AG09309 (cell line): ENCODE measurements at places on chromosomes 11 and 22.

DNA sequence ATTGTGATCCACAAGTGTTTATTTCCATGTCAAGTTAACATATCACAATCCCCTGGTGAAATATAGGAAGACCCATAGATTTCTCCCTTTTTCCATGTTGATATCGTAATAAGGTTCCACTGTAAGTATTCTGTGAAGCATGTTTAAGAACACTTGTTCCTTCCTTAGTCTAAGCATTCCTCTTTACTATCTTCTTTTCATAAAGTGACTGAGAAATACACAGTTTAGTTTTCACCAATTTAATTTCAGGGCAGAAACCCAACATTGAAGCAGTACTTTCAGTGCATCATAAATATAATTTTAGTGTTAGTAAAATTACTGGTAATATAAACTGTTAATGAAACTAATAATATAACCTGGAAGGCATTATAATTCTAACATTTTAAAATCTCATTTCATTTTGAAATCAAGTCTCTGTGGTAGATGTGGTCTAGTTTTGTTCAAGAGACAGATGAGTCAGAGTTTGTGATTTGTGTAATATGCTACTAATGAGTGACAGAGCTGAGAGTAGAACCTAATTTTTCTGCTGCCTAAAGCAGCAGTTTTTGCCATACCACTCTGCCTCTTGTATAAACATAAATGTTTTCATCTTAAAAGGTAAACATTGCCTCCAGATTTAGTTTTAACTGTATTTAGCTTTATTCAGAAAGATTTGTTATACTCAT lies 79.4 kb downstream of the ATM start:
- DNase-seq = no peak

DNA sequence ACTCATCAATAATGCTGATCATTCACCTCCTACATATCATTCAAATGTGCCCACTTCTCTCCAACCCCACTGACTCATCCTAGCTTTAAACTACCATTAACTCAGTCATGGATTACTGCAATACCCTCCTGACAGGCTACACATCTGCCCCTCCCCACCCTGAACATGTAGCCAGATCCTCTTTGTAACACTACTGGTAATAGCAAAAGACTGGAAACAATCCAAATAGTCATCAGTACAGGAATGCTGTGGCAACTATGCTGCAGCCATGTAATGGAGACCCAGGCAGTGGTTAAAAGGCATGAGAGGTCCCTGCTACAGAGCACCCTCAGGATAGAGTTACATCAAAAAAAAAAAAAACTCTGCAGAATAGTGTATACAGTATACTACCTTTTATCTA lies 16.6 kb downstream of the SLC43A3 start:
- DNase-seq = peak; percentile 57

DNA sequence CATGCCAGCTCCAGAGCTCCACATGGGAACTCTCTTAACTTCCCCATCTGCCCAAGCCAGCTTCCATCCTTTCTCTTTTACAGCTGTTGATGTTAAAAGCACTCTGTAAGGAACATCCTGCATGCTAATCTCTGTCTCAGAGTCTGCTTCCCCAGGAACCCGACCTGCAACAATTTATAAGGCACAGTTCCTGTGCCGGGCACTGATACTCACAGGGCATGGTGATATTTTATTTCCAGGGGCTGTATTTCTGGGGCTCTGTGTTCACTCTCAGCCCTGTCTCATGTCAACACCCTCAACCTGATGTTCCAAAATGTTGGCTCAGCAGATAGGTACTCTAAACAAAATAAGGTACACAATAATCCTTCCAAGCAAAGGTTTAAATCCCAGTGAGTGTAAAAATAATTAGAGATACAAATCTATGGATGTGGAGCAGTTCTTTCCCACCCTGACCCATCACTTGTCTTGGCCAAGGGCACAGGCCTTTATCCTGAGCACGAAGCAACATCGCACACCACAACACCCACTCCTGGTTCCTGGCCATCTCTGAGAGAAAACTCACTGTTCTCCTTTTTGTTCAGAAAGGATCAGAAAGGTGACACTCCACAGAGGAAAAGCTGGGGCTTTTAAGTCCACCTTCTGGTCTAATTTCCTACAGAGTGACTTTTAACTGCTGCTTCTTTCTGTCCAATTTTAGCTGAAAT lies 44.8 kb upstream of the C11orf87 start:
- DNase-seq = no peak

GRCh38 chr11:45105984-45106375 lies 40.5 kb upstream of the PRDM11 start:
- DNase-seq = no peak

DNA sequence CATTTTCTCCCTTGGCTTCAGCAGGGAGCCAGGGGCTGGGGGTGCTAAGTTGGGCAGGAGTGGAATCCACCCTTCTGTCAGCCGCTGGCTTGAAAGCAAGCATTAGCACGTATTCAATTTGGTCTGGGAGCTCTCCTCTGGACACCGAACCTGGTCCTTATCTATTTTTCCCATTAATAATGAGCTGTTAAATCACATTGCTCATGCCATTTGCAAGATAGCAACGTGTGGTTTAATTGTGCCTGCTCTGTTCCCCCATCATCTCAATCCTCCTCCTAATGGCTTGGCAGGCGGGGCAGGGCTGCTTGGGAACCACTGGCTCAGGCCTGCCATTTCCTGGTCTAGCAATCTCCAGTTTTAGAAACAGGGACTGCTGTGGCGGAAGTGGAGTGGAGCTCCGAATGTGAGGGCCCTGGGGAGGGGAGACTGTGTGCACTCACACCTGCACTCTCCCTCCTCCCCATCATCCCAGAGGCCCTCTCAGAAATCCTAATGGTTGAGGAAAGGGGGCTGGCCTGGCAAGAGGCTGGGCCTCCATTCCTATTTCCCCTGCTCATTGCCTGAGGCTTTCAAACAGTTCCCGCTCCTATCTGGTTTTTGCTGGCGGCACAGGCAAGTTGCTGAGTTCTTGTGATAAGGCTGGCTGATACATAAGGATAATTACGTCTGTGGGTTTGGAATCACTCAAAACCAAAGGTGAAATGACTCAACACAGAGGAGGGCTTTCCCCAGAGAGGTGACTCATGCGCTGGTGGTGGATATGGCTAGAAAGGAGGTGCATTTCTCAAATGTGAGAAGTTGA lies 201.2 kb upstream of the E2F8 start:
- peak; percentile 62 for DNase-seq

- DNase-seq = no peak
These were observed 28.9 kb upstream of the DRD2 start for GRCh38 chr11:113504071-113504470.

DNA sequence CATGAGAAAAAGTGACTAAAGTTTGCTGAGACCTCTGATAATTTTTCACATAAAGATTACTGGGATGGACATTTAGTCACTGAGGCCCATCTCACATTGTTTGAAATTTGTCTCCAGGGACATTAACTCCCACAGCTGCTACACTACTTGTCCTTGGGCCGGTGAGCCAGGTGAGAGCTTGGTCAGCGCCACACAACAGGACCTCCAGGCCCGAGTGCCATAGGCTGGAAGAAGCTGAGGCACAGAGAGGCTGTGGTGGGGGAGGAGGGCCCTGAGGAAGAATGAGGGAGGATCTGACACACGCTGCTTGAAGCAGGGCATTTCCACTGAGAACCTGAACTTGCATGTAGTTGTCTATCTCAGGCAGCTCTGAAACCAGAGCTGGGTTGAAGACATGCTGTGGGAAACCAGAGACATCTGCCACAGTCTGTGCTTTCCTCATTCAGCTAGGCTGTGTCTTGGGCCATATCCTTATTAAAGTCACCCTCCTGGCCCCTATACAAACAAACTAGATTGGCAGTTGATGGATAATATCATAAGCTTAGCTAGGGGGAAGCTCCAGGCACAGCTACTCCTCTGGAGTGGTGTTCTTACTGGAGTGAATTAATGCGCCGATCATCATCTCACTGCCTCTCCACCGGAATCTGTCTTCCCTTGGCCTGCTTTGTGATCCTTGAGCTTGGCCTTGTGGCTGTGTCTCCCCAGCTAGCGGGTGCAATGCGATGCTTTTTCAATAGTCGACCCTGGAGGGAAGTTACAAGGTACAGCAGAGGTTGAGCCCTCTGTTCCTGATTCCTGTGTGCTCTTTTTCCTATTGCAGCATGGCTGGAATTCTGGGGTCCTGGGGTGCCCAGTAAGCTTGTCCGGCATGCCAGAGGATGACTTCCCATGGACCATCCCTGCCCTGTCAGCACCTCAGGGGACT lies 225.3 kb upstream of the B3GAT1 start:
- no peak for DNase-seq

GRCh38 chr11:78851878-78852586 lies 277.4 kb upstream of the NARS2 start:
- DNase-seq = no peak

GRCh38 chr11:3138178-3139085 lies 26.7 kb downstream of the OSBPL5 start:
- DNase-seq = no peak

- no peak for DNase-seq
These were observed 1.7 kb downstream of the PDE3B start for GRCh38 chr11:14645015-14645912.

GRCh38 chr11:57805780-57806179 lies 44.2 kb downstream of the CTNND1 start:
- DNase-seq = no peak

DNA sequence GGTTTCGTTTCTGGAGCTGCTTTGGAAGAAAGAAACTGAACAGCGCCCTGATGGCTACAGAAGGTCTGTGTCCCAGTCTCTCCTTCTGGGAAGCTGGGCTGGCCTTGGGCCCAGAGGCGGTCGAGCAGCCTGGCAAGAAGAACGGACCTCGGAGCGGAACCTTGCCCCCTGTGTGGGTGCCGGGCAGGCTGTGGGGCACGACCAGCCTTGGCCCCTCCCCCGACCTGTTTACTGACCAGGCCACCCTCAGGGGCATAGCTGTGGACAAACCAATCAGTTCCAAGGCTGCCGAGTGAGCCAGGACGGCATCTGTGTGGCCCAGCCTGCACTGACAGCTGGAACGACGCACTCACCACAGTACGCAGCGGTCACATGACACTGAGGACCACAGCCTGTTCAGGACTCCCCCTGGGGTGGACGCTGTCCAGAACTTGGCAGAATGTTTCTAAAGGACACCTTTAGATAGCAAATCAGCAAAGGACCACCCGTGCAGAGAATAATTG lies 7.2 kb downstream of the PIM3 start:
- no peak for DNase-seq

DNA sequence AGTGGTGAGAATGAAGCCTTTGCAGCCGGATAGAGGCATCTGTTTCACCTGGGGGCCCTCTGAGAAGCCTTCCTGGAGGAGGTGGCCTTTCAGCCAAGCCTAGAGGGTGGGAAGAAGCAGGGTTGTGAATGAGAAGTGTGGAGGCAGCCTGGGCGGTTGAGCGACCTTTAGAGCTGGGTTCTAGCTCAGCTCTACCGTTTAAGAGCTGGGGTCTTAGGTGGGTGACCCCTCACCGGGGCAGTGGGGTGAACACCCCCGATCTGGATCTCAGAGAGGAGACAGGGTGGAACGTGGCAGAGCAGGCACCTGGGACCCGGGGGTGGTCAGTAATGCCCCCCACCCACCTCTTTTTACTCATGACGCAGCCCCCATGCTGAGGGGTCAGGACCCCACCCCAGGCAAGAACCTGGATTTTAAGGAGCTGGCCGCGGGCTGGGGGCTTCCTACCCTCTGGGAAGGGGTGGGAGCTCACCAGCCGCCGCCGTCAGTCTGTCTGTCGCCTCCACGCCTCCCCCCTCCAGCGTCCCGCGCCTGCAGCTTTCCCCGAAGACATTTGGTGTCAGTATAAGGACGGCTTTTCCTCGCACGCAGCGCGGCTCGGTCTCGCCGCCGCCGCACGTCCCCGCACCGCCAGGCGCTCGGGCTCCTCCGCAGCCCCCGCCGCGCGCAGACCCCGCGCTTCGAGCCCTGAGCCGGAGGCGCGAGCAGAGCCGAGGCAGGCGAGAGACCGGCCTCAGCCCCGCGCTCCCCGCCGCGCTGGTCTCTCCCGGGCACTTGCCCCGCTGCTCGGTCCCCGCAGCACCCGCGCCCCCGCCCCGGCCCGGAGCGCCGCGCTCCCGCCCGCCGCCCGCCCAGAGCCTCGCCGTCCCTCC lies 13.3 kb upstream of the CACNA1I start:
- no peak for DNase-seq

DNA sequence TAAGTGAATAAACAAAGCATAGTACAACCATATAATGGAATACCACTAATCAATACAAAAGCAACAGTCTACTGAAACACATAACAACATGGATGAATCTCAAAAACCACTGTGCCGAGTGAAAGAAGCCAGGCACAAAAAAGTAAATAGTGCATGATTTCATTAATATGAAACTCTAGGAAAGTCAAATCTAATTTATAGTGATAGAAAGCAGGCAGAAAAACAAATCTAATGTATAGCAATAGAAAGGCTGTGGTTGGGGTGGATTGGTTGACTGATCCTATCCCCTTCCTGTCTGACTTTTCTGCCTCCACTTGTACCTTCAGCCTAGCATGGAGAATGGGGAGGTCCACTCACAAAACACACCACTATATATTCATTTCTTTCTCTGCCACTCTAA lies 115.4 kb downstream of the SERGEF start:
- DNase-seq = no peak

GRCh38 chr11:63521896-63522295 lies 14.7 kb upstream of the PLAAT4 start:
- no peak for DNase-seq

GRCh38 chr11:103730131-103730940 lies 306.1 kb upstream of the DDI1 start:
- DNase-seq = no peak

- no peak for DNase-seq
These were observed 70.2 kb downstream of the DDX10 start for GRCh38 chr11:108734956-108735559.

DNA sequence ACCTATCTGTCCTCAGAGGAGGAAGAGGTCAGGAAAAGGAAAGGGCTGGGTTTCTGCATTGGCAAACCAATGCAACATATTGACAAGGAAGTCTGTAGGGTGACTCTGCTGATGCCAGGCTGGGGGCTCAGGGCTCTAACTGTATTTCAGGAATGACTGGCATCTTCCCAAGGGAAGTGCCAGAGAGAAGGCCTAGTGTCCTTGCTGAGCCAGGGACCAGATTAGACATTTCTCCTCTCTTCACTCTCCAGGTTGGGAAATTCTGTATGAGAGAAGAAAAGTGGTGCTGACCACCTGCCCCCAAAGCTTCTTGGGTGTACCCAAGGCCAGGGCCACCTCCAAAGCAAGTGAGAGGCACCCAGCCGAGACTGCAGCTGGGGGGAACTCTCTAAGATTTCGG lies 27.2 kb downstream of the GRIK4 start:
- no peak for DNase-seq

- no peak for DNase-seq
These were observed 61.7 kb downstream of the PTPRJ start for GRCh38 chr11:48041877-48042695.

- no peak for DNase-seq
These were observed 34.3 kb upstream of the PRODH start for GRCh38 chr22:18970176-18970947.

- DNase-seq = no peak
These were observed 154.9 kb upstream of the MPPED2 start for GRCh38 chr11:30741039-30741550.

GRCh38 chr11:20000351-20001134 lies 159.7 kb downstream of the DBX1 start:
- DNase-seq = no peak
